Psoas muscle (tissue), 8 donors: ENCODE measurements at places on chromosomes 2 and 18. TPM values are rescaled to one million over a fixed set of nuclear protein-coding genes. Genes with fewer than 3 reads are reported as not detected.

SPR gene
- 23.3 TPM for total RNA-seq

GPR45 gene
- not detected for total RNA-seq

REG3A gene
- not detected for total RNA-seq

POTEI gene
- not detected for total RNA-seq

DNA sequence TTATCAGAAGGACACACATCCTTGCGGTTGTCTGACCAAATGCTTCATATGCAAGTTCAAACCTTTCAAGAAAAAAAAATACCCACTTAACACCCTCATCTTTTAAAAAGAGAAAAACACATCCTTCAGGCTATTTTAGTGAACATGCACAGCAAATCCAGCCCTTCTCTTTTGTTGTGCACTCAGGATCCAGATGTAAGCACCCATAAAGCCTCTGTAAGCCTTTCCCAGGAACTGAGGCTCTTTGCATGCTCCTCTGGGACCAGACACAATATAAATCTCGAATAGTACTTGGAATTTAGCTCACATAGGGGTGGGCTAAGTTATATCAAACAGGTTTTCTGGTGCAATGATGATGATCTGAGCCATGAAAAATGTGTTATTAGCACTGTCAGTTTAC is 308.8 kb upstream of the FAM98A start:
- no peak for DNase-seq

DNA sequence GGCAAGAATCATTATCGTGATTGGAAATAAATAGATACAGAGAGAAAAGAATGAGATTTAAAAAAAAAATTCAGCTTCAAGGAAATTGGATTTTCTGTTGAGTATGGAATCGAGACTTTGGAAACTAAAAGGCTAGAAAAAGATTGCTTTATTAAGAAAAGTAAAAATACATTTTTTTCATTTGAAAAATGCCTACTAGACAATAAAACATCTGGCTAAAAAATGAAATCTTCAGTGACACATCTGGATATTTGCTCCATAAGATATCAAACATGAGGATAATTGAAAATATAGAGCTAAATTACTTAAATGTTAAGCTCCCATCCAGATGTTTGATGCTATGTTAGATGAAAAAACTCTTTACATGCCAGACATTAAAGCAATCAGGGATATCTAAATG is 879.5 kb downstream of the TSN start:
- no peak for DNase-seq

GRCh38 chr2:156077041-156077742 is 255.3 kb downstream of the NR4A2 start:
- no peak for DNase-seq

GRCh38 chr18:33716061-33716683 is 138.2 kb downstream of the ASXL3 start:
- DNase-seq: no peak

- no peak for DNase-seq
Observed at GRCh38 chr2:134334542-134335353, 80.9 kb downstream of the MGAT5 start.

DNA sequence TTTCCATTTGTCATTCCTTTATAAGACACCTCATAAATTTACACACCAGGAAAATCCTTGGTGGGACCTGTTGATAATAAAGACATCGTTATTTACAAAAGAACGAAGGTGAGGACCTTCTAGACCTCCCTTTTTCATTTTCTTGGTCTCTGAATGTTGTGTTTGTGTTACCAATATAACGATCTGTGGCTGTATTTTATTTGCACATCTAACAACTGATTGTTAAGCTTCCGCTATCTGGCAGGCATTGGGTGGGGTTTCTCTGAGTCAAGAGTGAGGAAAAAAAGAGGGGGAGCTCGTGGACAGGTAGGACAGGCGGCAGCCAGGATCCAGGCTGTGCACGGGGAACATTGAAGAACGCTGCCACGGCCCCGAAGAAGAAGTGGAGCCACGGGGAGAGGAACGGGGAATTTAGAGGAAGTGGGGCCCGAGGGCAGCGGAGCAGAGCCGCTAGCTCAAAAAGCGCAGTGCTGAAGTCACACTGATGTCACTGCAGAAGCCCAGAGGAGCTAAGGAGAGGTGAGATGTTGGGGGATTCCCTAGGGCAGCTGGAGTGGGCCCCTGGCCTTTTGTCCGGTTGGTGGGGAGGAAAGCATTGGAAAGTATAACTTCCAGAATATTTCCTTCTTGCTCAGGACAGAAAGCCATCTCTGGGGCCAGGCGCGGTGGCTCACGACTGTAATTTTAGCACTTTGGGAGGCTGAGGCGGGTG is 20.9 kb upstream of the DNMT3A start:
- DNase-seq: peak; percentile 70

GRCh38 chr2:212177724-212178123 is 360.9 kb downstream of the ERBB4 start:
- no peak for DNase-seq

DNA sequence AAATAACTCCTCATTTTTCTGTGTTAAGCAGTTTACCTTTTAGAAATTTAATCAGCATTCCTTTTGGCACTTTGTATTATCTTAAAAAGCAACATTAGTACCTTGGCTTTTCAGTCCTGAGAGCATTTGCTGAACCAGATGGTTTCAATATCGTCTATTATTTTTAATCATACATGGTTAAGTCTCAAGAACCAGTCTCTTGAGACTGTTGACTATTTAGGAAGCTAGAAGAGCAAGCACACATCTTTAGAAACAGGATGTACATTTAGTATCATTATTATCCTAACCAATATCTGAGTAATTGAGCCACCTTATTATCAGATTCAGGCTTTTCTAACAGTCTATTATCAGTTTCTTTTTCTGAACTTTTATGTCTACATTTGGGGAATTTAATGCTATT is 28.2 kb upstream of the ZEB2 start:
- no peak for DNase-seq

GRCh38 chr2:4020649-4021048 is 317.3 kb downstream of the DCDC2C start:
- DNase-seq: no peak
